ENCODE measurements at places on chromosomes 11 and 22.
A peak's percentile ranks its signal among the peaks of the same experiment; 100 is the strongest.

GRCh38 chr11:40292721-40293508, 1166.5 kb downstream of the LRRC4C start:
- no peak for DNase-seq

DNA sequence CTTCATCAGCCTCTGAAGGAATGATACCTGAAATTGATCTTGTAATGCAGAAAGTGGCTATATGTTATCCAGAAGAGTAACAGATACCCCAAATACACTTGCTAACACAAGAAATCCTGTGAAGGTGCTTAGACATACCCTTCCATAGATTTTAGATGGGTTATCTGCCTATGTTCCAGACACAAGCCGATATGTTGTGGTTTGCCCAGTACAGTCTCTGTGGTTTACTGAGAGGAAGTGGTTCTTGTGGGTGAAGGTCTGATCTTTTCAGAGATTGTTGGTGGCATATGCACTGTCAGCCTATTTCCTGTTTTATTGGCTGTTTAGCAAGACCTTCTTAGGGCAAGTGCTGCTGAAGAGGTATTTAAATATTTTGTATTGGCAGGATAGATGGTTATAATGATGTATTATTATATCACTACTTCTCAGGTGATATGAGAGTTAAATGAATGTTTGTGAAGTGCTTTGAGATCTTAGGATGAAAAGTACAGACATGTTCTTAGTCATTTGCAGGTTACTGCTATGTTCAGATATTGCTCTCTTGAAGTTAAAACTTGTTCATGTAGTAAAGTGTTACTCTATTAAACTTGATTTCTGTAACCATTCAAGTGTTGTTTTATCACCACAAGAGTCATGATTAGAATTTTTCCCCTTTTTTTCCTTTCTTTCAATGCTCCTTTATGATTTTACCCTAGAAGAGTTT, 8.2 kb downstream of the ARHGEF12 start:
- no peak for DNase-seq

- DNase-seq = peak; percentile 52
These were observed 689 bp downstream of the RAB39A start for GRCh38 chr11:107928767-107929507.

- DNase-seq = no peak
These were observed 745 bp downstream of the C22orf39 start for GRCh38 chr22:19446603-19447329.

- DNase-seq = no peak
These were observed 102.7 kb upstream of the CCT8L2 start for GRCh38 chr22:16695261-16695660.

DNA sequence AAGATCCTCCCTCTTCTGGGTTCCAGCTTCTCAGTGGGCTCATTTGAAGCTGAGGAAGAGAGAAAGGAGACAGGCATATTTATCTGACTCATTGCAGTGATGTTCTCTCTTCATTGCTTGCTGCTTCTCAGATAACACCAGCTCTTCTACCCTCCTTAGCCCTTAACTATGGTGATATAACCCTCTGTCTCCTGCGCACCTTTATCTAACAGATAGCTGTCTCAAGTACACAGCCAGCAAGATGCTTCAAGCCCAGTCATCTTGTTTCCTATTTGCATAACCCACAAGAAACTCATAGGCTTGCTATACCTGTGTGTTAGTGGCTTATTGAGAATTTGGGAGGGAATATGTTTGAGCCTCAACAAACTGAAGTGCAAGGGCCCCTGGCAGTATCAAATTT, 12.6 kb downstream of the PRSS23 start:
- no peak for DNase-seq

- DNase-seq = no peak
These were observed 44.8 kb downstream of the SPECC1L start for GRCh38 chr22:24315367-24315966.

DNA sequence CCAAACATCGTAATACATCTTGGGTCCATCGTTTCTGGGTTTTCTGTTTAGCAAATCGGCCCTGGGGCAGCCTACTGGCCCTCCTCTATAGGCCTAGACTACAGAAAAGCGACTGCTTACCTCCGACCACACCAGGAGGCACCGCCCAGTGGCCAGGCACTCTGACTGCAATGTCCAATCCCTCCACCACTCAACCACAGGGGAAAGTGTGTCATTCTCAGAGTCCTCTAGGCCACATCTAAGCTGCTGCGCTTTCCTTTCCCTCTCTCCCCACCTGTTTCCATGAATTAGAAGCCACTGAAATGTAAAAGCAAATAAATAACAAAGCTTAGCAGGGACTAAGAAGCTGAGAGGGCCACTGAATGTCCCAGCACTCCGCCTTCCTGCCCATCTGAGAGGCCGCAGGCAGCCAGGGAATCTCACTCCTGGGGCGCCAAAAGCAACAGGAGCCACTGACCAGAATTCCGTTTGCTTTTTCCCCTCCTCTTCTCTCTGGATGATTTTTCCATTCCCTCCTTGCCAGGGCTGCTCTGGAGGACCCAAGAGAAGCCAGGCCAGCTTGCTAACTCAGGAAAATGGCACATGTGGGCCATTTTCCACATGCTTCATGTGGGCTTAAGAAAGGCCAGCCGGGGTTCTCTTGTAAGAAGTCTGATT, 50.1 kb upstream of the FLI1 start:
- no peak for DNase-seq

- DNase-seq = no peak
These were observed 56.4 kb downstream of the PARVA start for GRCh38 chr11:12433571-12434324.

- DNase-seq = no peak
These were observed 23.4 kb upstream of the GPR83 start for GRCh38 chr11:94424662-94425061.

- DNase-seq = no peak
These were observed 9.3 kb upstream of the MRGPRD start for GRCh38 chr11:68989936-68990606.

- DNase-seq = peak; percentile 7
These were observed 72.3 kb upstream of the TP53I11 start for GRCh38 chr11:45023065-45023365.

DNA sequence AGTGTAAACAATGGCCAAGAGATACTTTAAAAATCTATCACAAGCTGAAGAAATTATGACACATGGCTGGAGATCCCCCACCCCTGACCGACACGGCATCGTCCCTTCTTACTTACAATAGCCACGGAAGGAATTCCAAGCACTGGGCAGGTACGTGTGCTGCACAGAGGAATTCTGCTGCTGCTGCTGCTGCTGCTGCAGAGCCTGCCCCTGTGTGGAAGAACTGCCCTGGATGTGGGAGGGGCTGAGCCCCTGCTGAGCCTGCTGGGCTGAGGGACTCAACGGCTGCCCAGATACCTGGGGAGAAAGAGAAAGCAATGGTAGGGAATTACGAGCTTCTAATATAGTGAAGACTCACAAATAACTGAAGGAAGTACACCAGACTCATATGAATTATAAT, 15.0 kb upstream of the NFRKB start:
- DNase-seq = no peak

DNA sequence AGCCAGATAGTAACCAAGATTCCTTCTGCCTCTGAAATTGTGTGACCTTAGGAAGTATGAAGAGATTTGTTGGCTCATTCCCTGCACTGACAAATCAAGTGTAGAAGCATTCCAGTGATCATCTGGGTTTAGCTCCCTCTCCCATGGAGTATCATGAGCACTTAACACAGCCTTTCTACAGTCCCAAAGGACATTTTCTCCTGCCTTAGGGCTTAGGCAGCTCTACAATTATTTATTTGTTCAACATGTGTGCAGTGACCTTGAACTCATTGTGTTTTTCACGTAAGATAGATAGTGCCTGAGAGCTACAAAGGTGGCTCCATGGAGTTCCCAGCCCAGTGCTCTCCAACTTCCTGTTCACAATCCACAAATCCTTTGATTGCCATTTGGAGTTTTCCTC, 94.8 kb upstream of the FAT3 start:
- no peak for DNase-seq

DNA sequence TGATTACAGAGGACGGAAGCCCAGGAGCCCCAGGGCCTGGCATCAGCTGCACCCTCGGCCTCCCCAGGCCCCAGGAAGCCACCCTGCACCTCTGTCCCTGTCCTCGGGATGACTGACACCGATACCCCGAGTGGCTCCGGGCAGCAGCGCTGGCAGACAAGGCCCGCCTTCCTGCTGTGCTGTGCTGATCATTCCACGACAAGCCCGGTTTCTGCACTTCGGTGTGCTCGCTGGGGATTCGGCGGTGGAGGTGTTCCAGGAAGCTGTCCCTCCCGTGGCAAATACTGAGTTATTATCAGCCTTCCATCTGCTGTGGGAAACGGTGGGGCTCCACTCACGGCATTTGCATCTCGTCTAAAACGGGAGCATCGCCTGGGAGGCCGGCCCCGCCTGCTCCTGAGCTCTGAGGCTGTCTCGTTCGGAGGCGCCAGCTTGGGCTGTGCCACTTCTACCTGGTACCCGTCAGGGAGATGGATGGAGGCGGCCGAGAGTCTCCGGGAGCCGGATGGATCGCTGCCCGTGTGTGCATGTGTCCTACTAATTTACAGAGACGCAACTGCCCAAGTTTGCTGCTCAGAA, 506.1 kb downstream of the BRD1 start:
- DNase-seq = peak; percentile 33

GRCh38 chr22:19121631-19122142, 525 bp downstream of the DGCR2 start:
- DNase-seq = peak; percentile 69

GRCh38 chr11:70341881-70342429, 56.4 kb upstream of the CTTN start:
- DNase-seq = peak; percentile 29

DNA sequence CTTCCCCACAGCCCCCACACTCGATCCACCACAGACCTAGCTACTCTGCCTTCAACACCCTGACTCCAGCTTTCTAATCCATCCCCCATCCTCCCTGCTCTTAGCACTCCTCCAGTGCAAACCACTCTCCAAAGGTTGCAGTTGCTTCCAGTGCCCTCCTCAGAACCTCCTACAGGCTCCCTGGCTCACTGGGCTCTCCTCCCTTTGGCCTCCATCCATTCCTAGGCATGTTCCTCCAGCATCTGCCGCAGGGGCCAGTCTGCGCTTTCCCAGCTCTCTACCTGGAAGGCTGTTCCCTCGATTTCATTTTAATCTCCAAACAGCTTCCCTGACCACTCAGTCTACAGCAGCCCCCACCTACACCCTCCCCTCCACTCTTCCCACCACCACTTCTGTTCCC, 133.8 kb downstream of the SPATA19 start:
- DNase-seq = no peak

- DNase-seq = no peak
These were observed 14.9 kb downstream of the USP47 start for GRCh38 chr11:11856638-11857037.

Measured in activated CD8-positive, alpha-beta memory T cell treated with anti-CD3 and anti-CD28 coated beads, Interleukin-2, amount 50 U/mL, for 48 hours (primary cell).